ENCODE measurements at places on chromosomes 3 and 15.

GRCh38 chr3:64595253-64595694 lies 92.5 kb downstream of the ADAMTS9 start:
- DNase-seq: no peak

- DNase-seq: no peak
These were observed 166.1 kb downstream of the PYDC2 start for GRCh38 chr3:191627064-191627463.

DNA sequence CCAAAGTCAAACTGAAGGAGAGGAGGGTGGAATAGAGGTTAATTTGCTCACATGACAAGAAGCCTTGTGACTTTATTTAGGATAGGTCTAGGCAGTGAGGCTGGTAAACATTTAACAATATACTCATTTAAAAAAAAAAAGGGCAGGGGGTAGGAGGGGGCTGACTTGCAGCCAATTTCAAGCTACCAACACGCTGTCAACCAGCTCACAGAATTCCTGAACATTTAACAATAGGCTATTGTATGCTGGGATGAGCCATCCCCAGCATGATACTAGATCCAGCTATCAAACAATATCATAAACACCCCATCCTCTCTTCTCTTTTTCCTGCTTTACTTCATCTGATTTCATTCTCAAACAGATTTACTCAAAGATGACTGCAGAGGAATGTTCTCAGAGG lies 1096.3 kb upstream of the CFAP20DC start:
- DNase-seq: no peak

DNA sequence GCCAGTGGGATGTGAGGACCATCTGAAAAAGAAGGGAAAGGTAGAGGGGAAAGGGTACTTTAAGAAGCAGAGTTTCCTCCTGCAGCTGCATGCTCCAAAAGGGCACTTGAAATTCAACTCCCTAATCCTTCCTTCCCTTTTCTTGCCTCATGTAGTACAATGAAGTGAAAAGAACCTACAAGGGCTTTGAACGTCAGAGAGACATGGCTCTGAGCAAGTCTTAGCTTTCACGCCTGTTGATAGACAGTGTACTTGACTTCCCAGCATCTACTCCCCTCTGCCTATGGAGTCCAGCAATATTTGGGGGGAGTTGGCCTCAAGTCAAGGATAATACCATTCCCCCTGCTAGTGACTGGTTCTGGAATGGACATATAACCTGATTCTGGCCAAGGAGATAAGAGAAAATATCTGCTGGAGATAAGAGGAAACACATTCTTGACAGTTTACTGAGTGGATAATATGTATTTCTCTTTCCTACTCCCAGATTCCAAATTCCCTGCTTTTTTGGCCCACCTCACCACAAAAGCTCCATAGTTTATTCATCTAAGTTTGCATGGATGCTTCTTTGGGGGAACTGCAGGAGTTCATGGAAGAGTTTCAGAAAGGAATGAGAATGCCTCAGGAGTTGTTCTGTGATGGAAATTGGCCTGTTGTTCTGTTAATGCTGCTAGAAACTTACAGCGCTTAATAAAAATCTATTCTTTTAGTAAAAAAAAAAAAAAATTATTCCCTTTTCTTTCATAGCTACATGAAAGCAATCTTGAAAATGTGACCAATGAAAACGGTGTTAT lies 193.0 kb upstream of the TPM1 start:
- DNase-seq: no peak

- DNase-seq: no peak
These were observed 533.5 kb downstream of the IGSF11 start for GRCh38 chr3:118501152-118501551.

DNA sequence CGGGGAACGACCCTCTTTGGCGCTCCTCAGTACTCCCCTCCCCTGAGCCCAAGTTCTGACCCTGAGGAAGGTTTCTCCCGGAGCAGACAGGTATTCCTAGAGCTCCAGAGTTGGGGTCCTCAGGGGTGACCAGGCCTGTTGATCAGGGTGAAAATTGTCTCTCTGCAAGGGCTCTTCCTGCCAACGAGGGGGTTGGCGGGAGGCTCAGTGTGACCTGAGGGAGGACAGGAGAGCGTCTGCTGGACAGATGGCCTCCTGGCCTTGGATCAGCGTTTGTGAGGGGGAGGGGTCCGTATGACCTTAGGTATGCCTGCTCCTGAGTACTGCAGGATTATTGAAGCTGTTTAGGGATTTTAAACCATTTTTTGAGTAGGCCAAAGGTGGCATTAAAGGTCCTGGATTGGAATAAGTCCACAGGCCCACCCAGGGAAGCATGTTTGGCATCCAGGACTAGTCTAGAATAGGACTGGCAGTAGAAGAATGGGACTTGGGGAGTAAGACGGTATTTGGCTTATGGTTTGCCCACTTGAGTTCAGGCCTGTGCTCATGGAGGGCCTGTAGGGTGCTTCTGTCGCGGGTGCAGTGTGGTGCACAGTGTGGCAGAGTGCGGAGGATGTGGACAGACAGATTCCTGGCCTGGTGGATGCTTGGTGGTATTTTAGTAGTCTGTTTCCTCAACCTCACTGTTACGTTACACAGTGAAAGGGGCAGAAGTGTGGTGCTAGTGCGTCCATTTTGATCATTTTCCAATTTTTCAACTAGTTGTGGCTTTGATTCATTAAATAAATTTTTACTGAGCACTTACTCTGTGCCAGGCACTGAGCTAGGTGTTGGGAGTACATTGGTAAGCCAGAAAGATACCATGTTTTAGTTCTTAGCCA lies 959 bp downstream of the ZNF592 start:
- no peak for DNase-seq

DNA sequence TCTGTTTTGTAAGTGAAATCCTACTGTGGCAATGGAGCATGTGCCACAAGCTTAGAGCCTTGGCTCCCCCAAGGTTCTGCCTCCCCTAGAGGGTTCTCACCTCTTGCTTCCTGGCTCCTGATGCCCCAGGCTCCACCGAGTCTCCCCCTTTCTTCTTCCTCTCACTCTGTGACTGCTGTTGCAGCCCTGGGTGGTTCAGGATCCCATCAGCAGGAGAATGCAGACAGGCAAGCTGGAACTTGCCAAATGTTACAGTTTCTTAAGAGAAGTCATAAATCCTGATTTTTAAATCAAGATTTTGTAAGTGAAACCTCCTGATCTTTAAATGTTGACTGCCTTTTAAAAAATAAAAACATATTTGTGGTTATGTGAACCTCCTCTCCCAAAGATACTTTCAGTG lies 133.9 kb downstream of the CCNL1 start:
- no peak for DNase-seq

DNA sequence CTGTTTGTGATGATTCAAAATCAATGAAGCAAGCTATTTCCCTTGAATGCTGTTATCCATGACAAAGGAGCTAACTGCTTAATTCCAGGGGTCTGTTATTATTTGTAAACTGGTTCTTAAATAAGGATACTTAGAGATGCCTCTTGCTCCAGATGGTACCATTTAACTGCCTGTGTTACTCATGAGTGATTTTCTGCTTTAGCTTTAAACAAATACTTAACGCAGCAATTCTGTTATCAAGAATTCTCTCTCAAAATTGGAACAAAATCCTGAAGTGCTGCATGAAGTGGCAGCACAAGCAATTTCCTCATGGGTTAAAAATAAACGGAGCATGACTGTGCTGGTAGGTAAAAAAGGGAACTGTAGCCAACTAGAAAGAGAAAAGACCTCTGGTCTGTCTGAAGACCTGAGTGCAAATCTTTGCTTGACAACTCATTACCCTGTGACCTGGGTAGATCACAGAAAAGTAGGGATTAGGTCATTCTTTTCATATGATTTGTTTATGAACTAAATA lies 62.5 kb upstream of the GBE1 start:
- DNase-seq: no peak

DNA sequence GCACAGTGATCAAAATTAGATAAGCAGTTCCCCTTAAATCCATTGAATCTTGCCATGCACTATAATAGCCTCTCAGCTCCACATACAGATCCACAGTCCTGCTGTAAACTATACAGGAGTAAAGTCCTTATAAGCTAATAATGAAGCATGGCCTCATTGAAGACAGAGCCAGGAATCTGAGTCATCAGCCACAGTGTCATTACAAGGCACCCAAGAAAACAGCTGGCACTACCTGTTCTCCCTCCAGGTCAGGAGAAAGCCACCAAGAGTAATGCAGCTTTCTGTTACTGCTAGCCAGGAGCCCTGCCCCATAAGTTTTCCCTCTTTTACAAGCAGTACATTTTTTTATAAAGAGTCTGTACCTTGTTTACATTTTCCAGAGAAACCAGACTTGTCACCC lies 27.3 kb downstream of the WDR49 start:
- DNase-seq: no peak

GRCh38 chr3:73449774-73450173 lies 175.0 kb downstream of the PDZRN3 start:
- no peak for DNase-seq

GRCh38 chr3:34225821-34226366 lies 427.5 kb downstream of the PDCD6IP start:
- DNase-seq: no peak

DNA sequence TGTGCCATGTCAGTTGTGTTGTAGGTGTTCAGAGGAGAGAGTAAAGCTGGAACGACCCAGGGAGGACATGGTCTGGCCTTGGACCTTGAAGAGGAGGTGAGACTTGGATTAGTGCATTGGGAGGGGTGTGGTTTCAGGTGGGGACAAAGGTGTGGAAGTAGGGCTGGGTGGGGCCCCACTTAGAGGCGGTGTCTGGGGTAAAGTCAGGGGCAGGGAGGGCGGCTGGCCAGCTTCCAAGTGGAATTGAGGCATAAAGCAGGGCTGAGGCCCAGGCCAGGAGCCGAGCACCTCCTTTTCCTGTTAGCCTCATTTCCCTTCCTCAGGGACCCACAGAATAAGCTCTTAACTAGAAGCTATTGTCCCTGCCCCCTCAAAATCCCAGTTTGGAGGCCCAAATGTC lies 36.2 kb upstream of the FLNB start:
- no peak for DNase-seq

GRCh38 chr15:67863442-67863987 lies 23.7 kb upstream of the RNU6-1 start:
- DNase-seq: peak; percentile 57

DNA sequence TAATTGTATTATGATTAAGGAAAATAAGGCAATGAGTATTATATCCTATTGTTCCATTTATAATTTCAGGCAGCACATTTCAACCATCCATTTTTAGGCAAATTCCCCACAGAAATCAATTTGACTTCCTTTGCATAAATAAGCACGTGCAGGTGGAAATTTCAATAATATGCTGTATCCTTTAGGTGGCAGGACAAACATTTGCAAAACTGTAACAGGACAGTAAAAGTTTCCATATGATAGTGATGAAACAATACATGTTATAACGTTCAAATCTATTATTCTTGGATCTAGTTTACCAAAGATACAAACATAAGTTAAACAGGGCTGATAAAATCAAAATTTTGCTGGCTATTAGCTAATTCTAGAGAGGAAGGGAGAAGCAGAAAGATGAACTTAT lies 8.5 kb downstream of the UACA start:
- DNase-seq: no peak

- DNase-seq: no peak
These were observed 19.1 kb downstream of the TTC21A start for GRCh38 chr3:39126532-39127071.

GRCh38 chr3:190305406-190305805 lies 16.8 kb downstream of the CLDN1 start:
- no peak for DNase-seq

GRCh38 chr15:27902680-27903385 lies 196.3 kb downstream of the OCA2 start:
- DNase-seq: no peak

- DNase-seq: no peak
These were observed 59.5 kb upstream of the HACD2 start for GRCh38 chr3:123644358-123644757.

- DNase-seq: no peak
These were observed 650.8 kb upstream of the SGO1 start for GRCh38 chr3:20836801-20837200.

- no peak for DNase-seq
These were observed 61.3 kb upstream of the P2RY1 start for GRCh38 chr3:152773633-152774032.

DNA sequence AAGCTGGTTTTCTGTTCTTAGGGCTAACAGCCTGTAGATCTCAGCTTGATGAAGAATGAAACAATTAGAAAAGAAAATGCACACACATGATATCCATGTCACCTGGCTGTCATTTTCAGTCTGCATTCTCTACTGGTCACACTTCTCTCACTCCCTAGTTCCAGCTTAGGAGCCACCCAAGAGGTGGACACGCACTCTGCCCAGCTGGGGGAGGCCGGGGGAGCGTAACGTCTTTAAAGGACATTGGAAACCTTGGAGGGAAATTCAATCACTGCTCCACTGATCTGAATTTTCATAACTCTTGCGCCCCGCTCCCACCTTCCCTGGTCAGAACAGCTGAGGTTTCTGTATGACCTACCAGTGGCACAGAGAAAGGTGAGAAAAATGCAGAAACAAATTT lies 79.7 kb downstream of the RAB11A start:
- DNase-seq: no peak

DNA sequence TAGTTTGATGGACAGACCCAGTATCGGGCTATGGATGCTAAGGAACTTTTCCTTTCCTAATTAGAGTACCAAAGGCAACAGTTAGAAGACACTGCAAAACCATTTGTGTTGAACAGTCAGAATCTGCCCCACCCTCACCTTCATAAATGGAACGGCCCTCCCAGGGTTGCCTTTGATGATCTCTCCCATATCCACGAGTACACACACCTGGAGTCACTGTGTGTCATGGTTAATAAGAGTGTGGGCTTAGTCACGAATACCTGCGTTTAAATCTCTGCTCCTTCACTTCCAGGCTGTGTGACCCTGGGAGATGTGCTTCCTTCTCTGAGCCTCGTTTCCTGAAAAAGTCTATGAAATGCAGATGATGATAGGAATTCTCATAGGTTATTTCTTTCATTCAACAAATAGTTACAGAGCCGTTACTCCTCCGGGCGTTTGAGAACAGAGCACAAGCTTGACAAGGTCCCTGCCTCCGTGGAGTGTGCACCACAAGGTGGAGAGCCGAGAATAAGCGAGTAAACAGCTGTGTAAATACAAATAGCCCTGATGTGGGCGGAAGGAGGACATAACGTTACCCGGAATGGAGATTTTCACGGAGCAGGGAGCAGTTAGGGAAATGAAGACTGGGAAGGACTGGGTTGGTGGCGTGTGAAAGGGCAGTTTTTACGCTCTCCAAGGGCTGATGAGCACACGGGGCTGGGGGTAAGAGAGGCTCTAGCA lies 6.7 kb downstream of the SLC51A start:
- no peak for DNase-seq

DNA sequence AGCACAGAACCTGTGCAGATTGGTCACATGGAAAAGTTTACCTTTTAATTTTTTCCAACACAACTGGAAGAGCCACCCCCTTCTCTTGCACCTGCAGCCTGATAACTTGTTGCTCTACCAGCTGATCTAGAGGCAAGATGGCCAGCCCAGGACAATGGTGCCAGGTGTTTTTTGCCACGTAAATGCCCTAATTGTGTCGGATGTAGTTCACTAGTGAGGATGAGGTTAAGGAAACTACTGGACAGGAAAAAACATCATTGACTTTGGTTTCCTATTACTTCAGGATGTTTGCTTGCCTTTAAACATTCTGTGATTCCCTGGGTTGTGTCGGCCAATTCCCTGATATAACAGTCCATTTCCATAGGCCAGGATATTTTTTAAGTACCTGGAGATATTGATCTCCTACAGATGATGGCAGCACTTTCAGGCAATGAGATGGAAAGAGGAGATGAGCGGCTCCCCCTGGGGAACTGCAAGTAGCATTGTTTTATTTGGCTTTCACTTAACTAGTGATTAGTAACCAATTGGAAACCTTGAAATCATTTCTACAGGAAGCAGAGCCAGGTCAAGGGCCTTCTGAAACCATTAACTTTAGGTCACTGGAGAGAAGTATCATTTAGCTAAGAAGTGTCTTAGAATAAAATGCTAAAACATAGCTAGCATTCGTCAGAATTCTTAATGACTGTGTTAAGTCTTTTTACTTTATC lies 72.5 kb downstream of the OSBPL10 start:
- no peak for DNase-seq

Data from activated CD4-positive, alpha-beta T cell treated with anti-CD3 and anti-CD28 coated beads for 24 hours (primary cell).